ENCODE measurements at places on chromosomes 16 and 17.
A peak's percentile ranks its signal among the peaks of the same experiment; 100 is the strongest.

GRCh38 chr17:57677858-57678257 lies 67.2 kb downstream of the CCDC182 start:
- no peak for DNase-seq

DNA sequence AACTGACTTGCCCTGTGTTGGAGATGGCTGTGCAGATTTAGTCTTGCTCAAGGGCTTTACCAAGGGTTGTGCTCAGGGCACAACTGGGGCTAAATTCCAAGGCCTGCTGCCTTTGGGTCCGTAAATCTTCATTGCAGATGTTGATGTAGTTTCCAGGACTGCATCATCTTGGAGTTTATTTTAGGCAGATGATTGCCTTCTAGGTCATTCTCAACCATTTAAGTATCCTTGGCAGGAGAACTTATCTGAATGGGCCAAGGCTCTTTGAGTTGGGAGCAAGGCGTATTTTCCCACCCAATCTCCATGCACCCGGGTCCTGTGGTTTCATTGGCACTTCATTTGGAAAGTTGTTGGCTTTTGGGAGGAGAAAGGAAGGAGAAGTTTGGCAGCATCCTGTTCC lies 200.3 kb downstream of the MSI2 start:
- no peak for DNase-seq

- DNase-seq, result no peak
Observed at GRCh38 chr16:50478773-50479149, 69.4 kb upstream of the NKD1 start.

GRCh38 chr16:66004699-66005098 lies 361.8 kb upstream of the CDH5 start:
- DNase-seq, result no peak

DNA sequence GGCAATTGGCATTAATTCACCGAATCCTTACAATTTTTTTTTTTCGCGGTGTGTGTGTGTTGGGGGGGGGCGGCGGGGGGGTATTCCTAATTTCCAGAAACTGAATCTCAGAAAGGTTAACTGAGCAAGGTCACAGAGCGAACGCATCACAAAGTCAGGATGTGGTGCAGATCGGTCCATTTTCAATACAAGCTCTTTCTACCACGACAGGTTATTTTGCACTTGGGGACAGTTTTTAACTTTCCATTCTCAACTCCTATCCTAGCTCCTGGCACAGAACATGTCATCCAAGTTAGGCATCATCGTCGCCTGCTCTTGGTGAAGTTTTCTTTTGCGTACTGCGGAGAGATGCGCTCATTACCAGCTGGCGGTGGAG lies 15.4 kb upstream of the ERN1 start:
- DNase-seq, result no peak

GRCh38 chr17:80948019-80948975 lies 43.3 kb upstream of the CHMP6 start:
- DNase-seq, result no peak

- no peak for DNase-seq
Observed at GRCh38 chr17:13437966-13438779, 163.6 kb downstream of the HS3ST3A1 start.

DNA sequence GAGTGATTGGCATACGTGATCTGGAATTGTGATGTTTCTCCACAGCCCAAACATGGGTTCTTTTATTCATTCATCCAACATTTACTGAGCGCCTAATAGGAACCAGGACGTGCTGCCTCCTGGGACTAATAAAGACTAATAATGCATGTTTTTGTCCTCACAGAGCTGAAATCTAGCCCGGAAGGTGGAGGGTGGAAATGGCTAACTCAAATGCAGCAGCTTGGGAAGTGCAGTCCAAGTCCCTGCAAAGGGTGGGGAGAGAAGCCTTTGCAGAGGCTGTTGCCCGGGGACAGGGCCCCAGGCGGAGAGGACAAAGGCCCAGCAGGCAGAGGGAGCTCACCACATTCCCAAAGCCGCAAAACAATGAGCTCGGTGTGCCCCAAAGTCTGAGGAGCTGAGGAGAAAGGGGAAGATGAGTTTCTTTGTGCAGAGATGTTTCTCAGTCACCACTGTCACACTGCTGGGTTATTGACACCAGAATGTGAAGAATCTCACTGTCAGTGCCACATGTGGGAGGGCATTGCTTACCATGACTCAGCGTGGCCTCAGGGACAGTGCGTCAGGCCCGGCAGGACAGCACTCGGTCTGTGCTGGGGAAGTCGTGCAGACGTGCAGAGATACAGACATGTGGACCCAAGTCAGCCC lies 118.2 kb upstream of the CHMP6 start:
- no peak for DNase-seq

DNA sequence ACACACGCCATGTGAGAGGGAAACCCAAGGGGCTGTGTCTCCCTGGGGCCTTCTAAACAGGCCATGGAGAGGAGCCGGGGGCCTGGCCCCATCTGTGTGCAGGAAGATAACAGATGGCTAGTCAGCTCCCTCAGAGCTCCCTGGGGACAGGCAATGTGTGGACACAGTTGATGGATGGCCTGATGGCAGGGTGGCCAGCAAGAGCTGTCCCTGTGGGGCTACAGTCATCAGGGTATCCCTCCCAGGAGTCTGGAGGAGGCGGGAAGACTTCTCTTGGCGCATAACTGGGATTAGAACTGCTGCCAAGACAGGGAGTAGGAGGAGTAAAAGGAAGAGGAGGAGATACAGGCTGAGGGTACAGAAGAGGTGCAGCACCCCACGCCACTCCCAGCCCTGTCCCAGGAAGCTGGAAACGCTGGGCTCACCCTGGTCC lies 17.3 kb downstream of the MYO18A start:
- no peak for DNase-seq

GRCh38 chr17:49939318-49939717 lies 29.7 kb upstream of the DLX4 start:
- no peak for DNase-seq

DNA sequence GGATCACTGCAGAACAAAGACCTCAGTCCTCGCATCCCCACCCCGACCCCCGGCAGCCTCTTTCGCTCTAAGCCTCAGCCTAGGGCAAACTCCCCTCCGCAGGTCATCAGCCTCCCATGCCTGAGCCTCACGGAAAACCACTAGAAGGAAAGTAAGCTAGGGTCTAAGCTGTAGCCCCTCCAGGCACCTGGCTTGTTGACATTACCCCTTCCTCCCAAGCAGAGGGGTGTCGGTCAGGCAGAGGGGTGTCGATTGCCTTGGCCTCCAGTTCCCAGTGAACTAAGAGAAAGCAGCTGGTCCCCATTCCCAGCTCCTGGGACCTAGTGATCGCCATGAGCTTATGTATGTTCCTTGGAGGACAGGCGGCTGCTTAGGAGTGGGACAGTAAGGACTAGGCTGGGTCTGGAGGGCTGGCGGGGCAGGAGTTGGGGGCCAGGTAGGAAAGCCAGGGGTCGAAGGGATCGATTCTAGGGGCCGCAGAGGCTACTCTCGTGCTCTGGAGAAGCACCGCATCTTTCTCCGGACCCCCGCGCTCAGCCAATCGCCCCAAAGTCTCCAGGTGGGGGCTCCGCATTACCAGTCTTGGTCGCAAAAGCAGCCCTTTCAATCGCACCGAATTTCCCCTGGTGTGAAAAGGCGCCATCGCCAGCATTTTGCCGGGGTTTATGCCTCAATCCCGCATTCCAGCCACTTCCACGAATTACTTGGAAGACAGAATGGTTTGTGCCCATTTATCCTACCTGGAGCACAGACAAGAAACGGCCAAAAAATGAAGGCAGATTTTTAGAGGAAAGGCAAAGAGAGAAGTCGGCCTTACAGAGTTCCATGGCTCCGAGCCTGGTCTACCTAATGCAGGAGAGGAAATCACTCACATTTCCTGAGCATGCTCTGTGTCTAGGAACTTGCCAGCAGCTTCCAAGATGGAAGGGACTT lies 21.3 kb upstream of the HOXB13 start:
- no peak for DNase-seq

DNA sequence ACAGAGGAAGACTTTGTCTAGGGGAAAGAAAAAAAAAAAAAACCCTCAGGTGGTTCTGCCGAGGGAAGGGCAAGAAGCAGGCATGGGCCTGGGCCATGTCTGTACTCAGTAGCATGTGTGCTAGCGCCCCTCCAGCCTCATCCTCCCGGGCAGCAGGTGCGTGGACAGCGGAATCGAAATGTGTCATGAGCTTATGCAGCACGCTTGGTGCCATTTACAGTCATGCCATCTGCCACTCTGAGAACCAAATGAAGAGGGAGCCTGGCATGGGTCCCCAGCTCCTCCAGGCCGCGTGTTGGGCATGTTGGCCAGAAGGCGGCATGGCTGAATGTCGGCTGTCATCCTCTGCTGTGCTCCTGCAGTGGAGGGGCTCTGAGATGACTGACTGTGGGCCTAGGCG lies 31.4 kb downstream of the CRAMP1 start:
- DNase-seq, result no peak

DNA sequence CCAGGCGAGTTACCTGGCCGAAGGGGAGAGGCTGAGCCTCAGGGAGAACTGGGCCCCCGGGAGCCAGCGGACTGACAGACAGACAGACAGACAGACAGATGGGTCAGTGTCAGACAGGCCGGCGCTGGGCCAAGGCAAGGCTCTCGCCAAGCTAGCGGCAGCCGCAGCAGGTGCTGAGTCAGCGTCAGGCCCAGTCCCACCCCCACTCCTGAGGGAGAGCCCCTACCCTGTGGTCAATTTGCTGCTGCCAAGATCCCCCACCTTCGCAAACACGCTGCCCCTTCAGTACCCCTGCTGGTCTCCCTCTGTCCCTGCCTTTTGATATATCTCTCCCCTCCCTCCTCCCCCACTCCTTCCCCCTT lies 1.5 kb downstream of the FGF11 start:
- no peak for DNase-seq

DNA sequence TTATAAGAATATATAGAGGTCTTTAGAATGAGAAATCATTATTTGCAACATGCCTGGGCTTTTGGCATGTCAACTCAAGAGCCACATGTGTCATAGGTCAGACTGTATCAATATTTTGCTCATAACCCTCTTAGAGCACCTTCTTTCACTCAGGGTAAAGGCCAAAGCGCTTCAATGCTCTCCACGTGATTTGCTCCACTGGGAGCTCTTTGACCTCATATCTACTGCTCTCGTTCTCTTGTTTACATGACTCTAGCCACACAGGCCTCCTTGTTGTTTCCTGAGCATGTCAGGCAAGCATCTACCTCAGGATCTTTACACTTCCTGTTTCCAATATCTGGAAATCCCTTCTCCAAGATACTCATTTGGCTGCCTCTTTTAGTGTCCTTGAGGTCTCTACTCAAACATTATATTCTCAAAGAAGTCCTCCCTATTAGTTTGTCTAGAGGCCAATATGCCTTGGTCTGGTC lies 148.4 kb downstream of the TOX3 start:
- no peak for DNase-seq

GRCh38 chr16:23395732-23396131 lies 57.3 kb downstream of the COG7 start:
- DNase-seq, result no peak

GRCh38 chr16:66740010-66740409 lies 11.4 kb downstream of the DYNC1LI2 start:
- DNase-seq, result peak; percentile 22

DNA sequence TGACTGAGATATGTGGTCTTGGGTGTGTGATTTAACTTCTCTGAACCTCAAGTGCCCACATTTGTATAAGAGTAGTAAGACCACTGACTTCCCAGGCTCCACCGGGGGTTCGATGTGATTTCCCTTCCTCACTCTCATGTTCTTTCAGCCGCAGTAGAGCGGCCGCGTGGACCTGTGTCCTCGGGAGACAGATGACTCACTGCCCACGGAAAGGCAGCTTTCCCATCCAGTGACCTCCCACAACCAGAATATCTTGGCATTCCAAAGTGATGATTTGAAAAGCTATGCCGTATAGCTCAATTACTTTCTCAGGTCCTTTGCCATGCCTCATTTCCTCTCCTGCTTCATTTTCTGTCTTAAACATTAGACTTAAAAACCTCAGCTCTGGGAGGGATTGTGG lies 73.6 kb downstream of the IL21R start:
- no peak for DNase-seq

DNA sequence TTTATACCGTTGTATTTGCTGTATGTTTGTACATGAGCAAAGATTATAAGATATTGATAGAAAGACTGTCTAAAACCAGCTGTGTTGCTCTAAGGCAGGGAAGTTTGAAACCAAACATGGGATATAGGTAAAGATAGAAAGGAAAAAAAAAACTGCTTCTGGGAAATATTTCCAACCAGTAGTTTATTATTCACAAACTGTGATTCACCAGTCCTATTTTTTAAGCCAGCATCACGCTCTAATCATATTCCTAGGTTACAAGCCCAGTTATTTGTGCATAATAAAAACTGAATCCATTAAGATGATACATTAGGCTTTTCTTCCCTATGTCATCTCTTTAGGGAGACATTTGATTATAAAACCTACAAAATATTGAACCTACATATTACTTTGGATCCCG lies 4.0 kb downstream of the ERN1 start:
- DNase-seq, result no peak

GRCh38 chr17:12977008-12977751 lies 40.6 kb downstream of the ELAC2 start:
- no peak for DNase-seq

GRCh38 chr16:19210280-19210924 lies 42.4 kb downstream of the SYT17 start:
- no peak for DNase-seq

DNA sequence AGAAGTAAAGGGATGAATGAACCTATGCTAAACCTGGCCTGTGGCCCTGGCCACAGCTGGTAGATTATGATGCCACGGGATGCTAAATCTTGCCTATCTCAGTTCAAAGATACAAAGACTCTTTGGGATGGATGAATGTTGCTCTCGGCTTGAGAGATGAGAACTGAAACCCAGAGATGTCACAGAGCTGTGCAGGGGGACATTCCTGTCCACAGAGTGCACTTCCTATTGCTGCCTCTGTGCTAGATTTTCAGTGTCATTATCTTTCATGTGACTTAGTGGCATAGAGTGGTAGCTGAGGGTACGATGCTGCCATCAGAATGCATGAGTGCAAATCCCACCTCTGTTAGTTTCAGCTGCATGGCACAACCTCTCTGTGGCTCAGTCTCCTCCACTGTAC lies 2.3 kb upstream of the MT1M start:
- no peak for DNase-seq

DNA sequence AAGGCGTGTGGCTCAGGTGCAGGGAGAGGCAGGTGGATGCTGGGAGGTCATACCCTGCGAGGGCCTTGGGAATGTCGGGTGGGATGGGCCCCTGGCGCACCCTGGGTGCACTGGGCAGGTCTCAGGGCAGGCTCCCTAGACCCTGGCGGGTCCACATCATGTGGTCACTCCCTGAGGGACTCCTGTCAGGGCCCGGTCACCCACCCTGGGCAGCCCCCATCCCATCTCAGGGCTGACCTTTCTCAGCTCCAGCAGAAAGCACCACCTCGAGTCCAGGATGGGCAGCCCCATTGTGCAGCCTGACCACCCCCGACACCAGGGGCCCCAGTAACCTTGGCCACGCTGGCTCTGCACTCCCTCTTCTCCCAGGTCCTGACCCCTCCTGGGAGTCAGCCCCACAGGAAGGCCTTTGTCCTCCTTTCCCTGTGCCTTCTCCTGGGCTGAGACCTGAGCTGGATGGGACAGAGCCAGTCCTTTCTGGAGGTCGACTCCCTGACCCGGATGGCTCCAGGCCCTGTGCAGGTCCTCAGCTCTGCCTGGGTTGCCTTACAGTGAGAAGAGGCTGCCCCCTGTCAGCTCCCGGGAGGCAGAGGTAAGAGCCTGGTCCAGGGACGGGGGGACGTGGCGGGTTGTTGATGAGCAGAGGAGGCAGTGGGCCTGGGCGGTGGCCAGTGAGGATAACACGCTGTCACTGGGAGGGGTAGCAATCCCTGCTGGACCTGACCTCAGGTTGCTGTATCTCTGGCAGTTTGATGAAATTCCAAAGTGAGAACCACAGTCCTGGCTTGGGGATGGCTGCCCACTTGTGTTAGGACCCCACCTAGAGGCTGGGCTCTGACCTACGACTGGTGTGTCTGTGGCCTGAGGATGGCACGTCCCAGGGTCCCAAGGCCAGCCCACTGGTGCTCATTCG lies 77.9 kb downstream of the GOSR1 start:
- DNase-seq, result no peak
